Stimulated activated CD4-positive, alpha-beta T cell treated with anti-CD3 and anti-CD28 coated beads, TNF-alpha, amount 100 ng/mL, for 24 hours (primary cell): ENCODE measurements at places on chromosomes 2 and 18.

DNA sequence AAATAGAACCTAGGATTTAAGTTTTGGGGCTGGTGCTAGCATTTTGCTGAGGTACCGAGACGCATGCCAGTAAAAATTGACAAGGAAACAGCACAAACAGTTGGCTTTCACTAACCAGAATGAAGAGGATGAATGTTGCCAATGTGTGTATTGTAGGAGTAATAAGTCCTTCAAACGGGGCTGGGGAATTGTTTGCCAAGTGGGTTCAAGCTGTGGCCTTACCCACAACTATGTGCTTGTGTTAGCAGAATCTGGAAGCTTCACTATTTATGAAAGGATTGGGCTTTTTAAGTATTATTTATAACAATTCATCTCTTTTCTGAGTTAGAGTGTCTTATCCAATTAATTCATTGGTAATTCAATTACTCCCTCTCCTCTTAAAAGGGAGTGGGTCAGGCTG, 15.0 kb upstream of the KIF5C start:
- no peak for DNase-seq

DNA sequence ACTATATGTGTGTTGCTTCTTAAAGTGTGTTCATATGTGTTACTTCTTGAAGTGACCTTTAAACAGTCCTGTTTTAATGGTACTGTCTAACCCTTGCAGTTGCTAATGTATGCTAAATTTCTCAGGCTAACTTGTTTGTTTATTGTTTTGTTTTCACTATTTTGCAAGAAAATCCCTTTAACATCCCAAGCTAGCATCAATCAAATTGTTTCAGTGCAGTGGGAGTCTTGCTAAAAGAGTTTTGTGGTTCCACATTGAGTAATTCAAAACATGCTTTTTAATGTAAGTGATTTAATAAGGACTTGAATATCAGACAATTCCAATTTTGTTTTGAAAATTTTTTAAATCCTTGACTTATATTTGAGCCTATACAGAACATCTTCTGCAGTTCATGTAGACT, 3.6 kb downstream of the SH3RF3 start:
- no peak for DNase-seq

DNA sequence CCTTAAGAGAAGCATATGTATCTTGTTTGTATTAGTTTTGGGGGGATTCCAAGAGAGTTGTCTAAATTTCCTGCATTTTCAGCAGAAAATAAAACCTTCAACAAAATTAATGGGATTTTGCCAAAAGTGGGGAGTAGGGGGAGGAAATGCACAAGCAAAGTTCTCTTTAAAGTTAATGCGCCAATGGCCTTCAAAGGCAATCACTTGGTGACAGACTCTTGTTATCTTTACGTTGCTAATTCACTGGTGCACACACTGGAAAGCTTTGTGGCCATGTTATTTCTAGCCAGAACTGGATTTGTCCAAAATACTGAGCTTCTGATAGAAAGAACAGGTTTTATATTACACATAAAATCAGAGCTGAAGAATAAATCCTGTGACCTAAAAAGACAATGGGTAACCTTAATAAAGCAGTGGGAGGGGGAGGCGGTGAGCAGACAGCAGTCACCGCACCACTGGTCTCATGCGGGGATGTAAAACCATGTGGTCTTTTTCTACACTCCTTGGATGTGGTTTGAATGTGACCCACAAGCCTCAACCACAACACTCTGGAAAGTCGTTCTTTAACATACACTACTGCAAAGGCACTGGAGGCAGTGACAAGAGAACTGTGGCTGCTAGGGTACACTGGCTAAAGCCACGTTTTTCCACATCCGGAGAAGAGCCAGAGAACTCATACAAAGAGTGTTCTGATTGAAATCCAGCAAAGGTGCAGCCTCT, 176.9 kb upstream of the SMAD7 start:
- no peak for DNase-seq

DNA sequence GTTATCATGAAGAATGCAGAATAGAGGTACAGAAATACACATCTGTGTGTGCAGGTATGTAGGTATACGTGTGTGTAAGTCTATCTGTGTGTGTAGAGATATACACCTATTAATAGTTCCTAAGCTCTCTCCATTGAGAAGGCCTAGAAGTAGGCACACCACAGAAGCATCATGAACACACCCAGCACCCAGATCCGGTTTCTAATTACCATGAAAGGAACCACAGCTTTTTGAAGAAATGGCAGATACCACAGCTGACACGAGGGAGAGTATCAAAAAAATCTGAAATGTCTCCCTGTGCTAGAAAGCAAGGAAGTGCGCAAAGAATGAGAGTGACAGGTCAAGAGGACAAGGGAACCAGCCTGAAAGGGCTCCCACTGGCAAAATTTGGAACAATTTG, 27.7 kb upstream of the AP1S3 start:
- DNase-seq: no peak

DNA sequence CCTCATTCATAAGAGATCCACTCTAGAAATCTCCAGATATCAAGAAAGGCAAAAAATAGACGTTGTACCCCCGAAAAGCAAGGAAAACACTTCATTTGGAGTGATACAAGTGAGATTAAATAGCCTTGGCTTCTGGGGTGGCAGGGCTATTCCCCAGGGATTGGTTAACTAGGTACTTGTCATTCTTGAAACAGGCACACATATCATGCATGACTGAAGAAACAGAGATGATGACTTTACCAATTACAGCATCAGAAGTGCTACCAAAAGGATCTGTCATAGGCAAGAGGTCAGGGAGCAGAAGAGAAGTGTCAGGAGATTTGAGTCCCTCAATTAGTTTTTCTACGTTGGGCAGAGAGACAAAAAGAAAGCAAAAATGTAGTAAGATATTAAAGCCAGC, 45.2 kb upstream of the NFU1 start:
- no peak for DNase-seq
